ENCODE measurements at places on chromosomes 1 and 21. TPM values are rescaled to one million over a fixed set of nuclear protein-coding genes. Genes with fewer than 3 reads are reported as not detected.

LORICRIN gene
- total RNA-seq, result not detected

SLC45A3 gene
- total RNA-seq, result 1.3 TPM

C21orf58 gene
- 10.7 TPM for total RNA-seq

EPHB2 gene
- total RNA-seq, result 83.8 TPM

AKNAD1 gene
- total RNA-seq, result 1.3 TPM

RHD gene
- 0.64 TPM for total RNA-seq

DNA sequence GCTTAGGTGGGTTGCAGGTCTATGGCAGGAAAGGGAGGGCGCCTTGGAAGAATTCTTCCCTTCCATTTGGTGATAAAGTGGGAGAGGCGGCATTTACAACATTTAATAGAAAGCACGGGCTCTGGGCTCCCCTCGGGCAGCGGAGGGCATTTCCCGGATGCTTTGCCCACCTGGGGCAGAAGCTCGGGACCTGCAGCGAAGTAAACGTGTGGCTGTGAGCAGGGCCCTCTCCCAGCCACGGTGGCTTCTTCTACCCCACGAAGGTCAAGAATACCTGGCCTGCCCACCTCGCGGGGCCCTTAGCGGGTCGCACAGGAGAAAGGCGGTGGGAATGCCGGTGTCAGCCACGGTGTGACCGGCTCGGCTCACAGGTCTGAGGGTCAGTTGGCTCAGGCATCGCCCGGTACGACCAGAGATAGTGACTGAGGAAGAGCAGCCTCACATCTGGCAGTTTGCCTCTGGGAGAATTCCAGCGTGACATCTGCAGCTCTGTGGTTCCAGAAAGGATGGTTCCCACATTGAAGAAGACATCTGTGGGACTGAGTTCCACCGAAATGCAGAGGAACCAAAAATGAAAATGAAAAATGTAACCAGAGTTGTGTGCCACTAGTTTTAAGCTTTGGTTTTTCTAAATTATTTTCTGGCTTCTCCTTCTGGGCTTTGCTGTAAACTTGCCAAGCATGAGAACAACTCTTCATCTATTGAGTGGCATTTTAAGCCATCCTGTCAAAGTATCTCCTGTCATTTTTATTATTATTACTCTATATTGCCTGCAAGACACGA lies 720 bp upstream of the F3 start:
- DNase-seq, result no peak

PLA2G2F gene
- not detected for total RNA-seq

GRCh38 chr1:246513619-246514343 lies 6.7 kb upstream of the SMYD3 start:
- no peak for DNase-seq

TCHHL1 gene
- total RNA-seq, result not detected

DNA sequence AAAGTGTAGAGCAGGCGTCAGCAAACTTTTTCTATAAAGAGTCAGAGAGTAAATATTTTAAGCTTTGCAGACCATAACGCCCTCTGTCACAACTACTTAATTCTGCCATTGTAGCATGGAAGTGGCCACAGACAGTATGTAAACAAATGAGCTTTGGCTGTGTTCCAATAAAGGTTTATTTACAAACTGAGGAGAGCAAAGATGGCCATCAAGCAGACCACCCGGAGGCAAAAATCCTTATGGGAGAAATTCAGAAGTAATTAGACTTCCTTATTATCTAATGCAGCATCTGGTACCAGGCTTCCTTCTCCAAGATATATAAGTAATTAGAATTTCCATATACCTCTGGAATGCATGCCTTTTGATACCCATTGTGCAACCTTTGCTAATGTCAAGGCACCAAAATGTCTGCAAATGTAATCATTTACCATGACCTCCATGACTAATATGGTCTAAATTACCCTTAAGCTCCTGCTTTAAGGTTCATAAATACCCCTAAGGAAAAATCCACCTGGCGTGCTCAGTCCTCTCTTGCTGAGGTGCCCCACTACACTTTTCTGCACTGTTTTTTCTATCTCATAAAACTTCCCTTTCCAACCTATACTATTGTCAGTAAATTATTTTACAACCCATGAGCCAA lies 377.8 kb downstream of the MATN1 start:
- DNase-seq, result no peak

- no peak for DNase-seq
Measured at GRCh38 chr1:3560251-3560871, 50.9 kb downstream of the MEGF6 start.

PDZK1IP1 gene
- total RNA-seq, result not detected

DNA sequence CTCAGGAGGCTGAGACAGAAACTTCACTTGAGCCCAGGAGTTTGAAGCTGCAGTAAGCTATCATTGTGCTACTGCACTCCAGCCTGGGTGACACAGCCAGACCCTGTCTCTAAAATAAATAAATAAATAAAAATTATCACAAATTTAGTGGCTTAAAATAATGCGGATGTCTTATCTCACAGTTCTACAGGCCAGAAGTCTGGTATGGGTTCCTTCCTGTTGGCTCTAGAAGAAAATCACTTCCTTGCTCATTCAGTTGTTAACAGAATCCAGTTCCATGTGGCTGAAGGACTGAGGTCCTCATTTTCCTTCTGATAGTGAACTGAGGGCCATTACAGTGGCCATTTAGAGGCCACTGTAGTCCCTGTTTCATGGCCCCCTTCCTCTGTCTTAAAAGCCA lies 94.6 kb upstream of the S1PR1 start:
- no peak for DNase-seq

SLC37A1 gene
- total RNA-seq, result 24.4 TPM

DNA sequence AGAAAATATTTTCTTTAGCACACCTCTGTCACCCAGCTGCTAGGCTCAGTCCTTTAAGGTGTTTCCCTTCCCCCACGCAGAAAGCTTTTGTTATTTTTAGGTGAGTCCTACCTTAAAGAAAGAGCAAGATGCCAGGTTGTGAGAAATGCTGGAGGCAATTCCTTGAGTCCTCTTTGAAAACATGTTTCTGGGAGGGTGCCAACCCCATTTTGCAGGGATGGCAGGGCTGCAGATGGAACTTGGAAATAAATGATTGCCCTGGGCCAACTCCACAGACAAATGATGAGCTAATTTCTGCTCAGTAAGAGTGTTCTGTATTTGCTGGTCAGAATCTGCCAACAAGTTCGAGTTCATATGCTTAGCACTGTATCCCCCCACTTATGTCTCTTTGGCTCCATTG lies 119.2 kb upstream of the RAB3GAP2 start:
- peak; percentile 6 for DNase-seq

DNA sequence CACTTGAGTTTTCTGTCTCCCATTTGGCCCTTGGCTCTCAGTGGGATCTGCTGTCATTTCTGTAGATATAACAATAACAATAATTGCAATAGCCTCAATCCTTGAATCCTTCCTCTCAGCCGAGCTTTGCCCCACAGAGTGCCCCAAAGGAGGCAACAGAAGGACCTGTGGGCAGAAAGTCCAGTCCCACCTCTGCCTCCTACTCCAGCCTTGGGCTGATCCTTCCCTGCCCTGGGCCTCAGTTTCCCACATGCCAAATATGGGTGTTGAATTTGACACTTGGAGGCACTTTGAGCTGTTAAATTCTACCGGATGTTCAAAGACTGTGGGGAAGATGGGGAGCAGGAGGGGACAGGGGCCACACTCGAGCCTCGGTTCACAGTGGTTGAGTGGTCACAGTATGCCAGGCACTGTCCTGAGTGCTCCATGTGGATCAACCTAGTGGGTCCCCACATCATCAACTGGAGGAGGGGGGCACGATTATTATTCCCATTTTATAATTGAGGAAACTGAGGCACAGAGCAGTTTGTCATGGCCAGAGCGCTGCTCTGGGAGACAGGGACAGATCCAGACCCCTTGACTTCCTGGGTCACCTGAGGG lies 307.1 kb downstream of the MATN1 start:
- no peak for DNase-seq

DNA sequence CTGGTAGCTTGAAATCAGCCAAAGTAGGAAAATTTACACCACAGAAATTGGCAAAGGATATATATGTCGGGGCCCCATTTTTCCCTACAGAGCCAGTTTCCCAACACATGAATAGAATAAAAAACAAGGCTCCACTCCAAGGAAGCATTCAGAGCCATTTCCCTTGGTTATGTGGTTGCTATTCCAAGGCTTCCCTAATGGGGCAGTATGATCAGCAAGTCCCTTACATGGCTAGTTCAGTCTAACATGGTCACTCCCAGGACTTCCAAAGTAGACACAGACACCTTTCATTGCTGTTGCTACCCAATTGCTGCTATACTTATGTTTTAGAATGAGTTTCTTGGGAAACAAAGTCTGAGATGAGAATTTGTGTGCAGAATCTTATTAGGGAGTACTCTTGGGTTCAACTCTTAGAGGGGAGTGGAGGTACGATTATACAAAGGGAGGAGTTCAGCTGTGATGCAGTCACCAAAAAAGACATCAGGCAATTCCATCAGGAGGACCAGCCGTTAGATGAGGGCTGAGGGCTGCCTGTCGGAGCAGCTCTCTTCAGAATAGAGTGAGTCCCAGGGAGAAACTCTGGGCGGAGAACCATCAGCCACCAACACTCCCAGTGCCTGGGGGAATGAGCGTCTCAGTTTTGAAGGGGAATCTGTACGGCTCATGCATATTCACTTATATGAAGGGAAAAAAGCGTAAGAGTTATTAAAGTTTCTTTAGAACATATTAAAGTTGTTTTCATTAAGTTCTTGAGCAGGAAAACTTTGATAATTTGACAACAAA lies 92.9 kb downstream of the C21orf91 start:
- DNase-seq, result no peak

- no peak for DNase-seq
Measured at GRCh38 chr1:223700388-223700918, 11.9 kb upstream of the CAPN2 start.

DNA sequence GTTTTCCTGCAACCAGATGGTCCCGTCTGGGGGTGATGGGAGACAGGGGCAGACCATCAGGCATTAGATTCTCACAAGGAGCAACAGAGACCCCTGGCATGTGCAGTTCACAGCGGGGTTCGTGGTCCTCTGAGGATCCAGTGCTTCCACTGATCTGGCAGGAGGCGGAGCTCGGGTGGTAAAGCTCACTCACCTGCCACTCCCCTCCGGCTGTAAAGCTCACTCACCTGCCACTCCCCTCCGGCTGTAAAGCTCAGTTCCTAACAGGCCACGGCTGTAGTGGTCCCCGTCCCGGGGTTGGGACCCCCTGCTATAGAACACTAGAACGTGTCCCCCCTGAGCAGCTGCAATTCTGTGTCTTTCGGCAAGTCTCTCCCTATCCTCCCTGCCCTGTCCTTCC lies 4.6 kb downstream of the KRTAP10-12 start:
- no peak for DNase-seq

DNA sequence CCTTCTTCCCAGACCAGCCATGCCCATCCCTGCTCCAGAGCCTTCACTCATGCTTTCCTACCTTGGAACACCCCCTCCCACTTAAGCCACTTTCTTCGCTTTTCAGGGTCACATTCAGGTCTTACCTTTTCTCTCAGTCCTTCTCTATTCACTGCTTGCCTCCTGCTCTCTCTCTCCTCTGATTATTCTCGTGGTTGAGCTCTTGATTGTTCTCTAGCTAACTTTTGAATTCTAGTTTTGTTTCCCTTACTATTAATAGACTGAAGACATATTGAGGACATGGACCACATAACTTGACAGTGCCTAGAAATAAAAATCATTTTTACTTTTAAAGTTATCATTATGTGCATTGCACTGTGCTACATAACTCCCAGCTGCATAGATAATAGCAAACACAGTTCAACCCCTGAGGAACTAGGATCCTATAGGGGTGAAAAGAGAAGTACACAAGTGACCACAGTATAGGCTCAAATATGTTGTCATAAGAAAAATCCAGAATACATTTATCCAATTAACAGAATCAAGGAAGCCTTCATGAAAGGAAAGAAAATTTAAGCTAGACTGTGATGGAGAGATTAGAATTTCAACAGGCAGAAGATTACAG lies 21.5 kb downstream of the INSL5 start:
- DNase-seq, result no peak

NMNAT2 gene
- total RNA-seq, result 46.0 TPM

HSPA6 gene
- total RNA-seq, result 0.27 TPM

GRCh38 chr21:42118901-42119300 lies 47.8 kb downstream of the UMODL1 start:
- DNase-seq, result peak; percentile 50

DNA sequence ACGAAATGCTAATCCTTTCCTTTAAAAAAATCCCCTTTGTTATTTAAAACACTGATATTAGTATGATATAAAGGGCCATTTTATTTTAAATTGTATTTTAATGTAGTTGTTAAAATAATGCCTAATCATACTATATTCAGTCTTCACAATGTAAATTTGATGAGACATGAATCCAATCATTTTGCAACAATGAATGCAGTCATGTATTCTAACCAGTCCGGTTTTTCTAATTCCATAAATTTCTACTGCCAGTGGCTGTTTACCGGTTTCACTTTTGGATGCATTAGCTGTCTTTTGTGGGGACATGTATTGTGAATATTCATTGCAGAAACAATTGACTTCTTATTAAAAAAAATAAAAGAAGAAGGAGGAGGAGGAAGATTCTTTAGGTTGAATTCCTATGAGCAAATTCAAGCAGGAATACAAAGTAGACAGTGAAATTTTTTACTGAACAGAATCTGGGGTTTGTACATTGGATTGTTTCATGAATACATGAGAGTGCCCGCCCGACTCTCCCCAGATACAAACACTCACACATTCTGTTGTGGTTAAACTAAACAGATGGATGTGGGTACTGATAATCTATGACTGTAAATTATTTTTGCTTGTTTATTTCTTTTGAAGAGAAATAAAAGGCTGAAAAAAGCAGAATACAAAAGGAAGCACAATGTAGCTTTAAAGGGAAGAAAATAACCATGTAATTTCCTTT lies 624.8 kb upstream of the PTBP2 start:
- no peak for DNase-seq

GRCh38 chr1:109923131-109923945 lies 12.7 kb downstream of the CSF1 start:
- no peak for DNase-seq

RIT1 gene
- total RNA-seq, result 26.2 TPM

SH3D21 gene
- total RNA-seq, result 5.4 TPM

DNA sequence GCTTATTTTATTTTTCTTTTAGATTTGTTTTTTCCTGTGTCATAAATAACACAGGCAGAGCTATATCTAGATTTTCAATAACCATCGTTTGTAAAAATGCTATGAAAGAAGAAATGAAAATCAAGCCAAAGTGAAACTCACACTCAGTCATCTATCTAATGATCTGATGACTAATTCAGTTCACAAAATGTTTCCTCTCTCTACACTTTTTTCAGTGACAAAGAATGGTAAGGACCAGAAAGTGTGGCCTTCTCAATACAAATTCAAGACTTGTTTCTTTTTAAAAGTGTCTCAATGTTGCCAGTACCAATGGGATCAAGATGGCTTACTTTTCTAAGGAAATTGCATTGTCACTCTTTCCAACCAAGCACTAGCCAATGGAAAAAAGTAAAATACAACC lies 282.8 kb upstream of the PKN2 start:
- DNase-seq, result no peak

- DNase-seq, result no peak
Measured at GRCh38 chr1:154844297-154844681, 25.8 kb downstream of the KCNN3 start.

GRCh38 chr1:36224537-36225282 lies 467 bp downstream of the THRAP3 start:
- DNase-seq, result no peak

Data from cerebellum (tissue), 4 donors.